ENCODE measurements at places on chromosomes 16 and 17.

- no peak for DNase-seq
Measured at GRCh38 chr16:65123396-65124211, 1.7 kb upstream of the CDH11 start.

- no peak for DNase-seq
Measured at GRCh38 chr17:32112416-32112815, 29.9 kb upstream of the RHOT1 start.

DNA sequence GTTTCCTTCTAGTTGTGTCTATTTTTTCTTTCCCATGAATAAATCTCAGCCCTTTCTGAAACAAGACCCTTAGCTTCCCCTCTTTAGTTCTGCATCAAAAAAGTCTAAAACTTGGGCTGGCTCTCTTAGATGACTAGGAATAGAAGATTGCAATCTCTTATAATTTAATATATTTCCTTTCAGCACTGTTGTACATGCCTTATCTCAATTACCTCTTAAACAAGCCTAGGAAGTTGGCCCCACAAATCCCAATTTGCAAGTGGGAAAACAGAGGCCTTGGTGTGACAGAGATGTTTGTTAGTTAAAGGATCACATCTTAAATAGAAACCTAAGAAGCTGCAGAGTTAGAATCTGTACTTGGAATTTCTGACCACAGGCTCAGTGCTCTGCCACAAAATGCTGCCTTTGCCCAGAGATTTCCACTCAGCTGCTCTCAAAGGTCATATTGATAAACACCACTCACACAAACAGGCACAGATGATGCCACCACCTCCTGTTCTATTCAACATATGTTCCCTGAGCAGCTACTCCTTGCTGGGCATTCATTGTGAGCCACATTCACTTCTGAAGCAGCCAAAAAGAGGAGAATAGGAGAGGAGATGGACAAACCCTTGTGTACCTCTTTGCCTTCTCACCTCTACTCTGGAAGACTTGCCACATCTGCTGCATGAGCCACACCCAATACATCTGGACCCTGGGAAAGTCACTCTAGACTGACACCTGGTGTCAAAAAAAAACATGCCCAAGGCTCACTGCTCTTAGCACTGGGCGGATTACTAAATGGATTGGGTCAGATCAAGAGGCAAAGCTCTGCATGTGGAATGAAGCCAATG is 5.5 kb downstream of the CCDC182 start:
- DNase-seq = no peak

DNA sequence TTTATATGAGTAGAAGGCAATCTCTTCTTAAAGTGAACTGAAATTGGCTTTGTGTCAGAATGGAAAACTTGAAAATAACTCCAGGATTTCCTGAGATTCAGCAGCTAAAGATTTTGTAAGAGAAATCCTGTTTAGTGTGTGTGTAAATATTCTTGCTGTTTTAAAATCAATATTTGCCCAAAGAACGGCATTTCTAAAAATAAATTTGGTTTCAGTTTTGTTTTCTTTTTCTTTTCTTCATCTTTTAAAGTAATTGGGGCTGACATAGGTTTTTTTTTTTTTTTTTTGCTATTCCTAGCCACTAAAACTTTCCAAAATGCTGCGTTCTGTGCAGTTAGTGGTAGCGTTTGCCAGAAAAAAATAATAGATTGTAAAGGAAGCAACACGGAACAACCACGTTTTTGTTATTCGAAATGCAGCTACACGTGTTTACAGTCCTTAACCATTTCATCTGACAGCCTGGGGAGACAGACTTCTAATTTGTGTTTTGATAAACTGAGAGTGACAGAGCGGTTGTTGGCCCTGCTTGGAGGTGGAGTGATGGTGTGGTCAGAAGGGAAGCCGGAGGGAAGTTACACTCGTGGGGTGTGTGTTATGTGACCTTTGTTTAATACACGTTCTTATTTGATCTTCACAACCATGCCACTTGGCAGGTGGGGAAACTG is 21.6 kb upstream of the SMPD3 start:
- DNase-seq = no peak

DNA sequence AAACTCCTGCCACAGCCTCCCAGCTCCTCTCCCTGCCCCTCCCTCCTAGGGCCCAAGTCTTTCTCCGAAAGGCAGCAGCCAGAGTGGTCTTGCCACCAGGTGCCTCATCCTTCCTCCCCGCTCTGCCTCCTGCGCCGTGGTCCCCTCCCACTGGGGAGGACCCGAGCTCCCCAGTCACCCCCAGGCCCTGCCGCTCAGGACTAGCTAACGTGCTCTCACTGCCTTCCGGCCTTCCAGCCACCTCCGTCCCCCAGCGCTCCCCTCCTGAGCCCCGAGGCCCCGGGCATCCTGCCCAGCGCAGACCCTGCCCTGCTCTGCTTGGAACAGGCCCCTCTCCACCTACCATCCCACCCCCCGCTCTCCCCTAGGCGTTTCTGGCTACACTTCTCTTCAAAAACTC is 19.4 kb upstream of the COL1A1 start:
- no peak for DNase-seq

DNA sequence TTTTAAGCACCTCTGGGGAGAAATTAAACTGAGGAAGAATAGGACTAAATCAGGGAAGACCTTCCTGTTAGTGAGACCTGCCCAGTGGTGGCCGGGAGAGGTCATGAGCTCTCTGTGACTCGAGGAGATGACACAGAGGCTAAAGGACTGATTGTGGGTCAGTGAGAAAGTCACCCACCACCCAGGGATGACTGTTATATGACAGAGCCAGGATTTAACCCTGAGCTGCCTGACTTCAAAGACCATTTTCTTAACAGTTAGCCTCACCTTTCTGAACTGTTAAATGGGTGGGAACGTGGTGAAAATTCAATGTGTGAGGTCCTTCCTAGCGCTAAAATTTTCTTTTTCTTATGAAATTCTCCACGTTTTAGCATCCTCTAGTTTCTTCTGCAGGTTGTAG is 72.5 kb downstream of the WSB1 start:
- no peak for DNase-seq

DNA sequence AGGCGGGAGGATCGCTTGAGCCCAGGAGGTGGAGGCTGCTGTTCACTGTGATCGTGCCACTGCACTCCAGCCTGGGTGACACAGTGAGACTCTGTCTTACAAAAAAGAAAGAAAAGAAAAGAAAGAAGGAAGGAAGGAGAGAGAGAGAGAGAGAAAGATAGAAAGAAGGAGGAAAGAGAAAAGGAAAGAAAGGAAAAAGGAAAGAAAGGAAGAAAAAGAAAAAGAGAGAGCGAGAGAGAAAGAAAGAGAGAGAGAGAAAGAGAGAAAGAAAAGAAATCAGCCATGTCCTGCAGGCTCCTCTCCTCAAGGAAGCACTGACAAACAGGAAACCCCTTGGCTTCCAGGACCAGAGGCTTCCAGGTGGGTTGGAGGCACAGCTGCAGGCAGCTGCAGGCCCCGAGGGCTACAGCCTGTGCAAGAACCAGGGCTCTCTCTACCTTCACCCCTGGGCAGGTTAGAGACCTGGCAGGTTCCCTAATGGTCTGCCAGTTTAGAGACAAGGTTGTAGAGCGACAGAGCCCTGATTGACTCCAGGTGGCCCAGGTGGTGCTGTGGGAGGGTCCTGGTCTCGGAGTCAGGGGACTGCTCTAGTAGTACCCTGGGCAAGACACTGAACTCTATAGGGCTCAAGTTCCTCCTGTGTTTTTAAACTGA is 53.8 kb downstream of the PECAM1 start:
- no peak for DNase-seq

DNA sequence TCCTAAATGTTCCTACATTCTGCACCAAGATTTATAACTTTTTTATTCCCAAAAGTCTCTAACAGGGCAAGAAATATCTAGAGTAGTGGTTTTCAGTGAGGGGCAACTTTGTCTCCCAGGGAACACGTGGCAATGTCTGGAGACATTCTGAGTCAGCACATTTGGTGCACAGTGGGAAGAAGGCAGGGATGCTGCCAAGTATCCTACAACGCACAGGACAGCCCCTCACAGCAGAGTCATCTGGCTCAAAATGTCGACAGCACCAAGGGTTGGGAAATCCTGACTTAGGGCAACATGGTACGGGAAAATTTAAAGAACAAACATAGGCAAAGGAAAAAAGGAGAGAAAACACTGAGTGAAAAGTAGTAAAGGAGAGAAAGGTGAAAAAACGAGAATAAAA is 61.8 kb downstream of the SMG6 start:
- no peak for DNase-seq

- no peak for DNase-seq
Measured at GRCh38 chr17:28811651-28812090, 30.9 kb downstream of the FAM222B start.

- no peak for DNase-seq
Measured at GRCh38 chr16:83227336-83227735, 580.4 kb upstream of the HSBP1 start.

- no peak for DNase-seq
Measured at GRCh38 chr16:26795184-26795583, 271.5 kb upstream of the C16orf82 start.

- DNase-seq = no peak
Measured at GRCh38 chr16:54050459-54051210, 236.0 kb downstream of the IRX3 start.

DNA sequence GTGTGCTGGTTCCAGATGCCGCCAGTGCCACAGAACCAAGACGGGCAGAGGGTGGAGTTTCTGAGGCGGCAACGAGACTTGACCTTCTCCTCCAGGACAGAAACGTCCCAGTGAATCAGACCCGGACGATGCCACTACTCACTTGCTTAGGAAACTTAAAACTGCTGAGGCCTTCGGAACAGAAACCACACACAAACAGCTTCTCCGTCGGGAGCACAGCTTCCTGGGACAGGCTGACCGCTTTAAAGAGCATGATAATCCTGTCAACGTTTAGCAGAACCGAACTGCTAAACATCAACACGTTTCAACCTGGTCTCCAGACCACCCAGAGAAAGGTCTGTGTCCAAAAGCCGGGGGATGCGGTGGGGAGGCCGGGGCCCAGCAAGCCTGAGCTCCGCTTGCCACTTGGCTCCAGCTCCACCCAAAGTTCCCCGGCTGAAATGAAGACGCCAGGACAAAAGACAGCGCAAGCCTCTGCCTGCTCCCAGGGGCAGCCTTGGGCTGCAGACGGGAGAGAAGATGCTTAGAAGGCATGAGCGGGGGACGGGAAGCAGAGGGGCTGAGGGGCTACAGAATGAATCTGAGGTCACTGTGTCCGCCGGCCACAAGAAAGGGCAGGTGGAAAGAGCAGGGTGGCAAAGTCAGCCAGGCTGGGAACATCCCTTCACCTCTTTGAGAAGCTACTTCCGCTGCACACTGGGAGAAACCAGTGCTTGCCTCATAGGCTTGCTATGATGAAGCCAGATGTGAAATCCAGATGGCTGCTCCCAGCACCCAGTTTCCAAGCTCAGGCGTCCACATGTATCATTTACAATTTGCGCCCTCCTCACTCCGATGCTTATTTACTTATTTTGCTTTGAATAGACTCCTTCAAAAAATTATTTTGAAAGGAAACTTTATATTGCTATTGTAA is 69.0 kb downstream of the MRM3 start:
- DNase-seq = no peak

GRCh38 chr16:6777624-6778023 is 555.0 kb upstream of the RBFOX1 start:
- DNase-seq = no peak

DNA sequence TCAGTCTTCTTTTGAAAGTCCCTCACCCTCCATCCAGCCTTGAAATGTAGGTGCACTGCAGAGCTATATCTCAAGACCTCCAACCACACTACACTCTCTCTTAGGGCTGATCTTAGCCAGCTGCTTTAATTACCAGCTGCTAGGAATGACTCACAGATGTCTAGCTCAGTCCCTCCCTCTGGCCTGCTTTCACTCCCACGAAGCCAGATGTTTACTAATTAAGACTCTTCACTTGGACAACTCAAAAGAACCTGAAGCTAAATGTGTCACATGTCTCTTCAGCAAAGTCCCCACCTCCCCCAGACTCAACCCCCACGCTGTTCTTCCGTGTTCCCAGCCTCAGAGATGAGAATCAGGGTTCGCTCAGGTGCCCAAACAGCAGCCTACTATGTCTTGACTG is 2.6 kb downstream of the GTF3C1 start:
- no peak for DNase-seq

DNA sequence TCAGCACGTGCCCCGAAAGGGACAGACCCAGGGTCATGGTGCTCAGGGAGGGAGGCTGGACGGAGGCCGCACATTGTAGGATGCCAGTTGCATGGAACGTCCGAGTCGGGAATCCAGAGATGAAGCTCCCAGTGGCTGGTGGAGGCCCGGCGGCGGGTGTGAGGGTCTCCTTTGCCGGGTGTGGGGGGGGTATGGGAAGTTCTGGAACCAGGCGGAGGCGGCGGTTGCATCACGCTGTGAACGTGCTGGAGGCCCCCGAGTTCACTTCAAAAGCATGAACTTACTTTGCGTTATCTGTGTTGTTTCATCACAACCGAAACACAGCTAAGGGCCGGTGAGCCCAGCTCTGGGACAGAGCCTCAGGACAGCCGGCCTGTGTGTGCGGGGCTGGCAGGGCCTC is 73.4 kb upstream of the GNG13 start:
- no peak for DNase-seq

DNA sequence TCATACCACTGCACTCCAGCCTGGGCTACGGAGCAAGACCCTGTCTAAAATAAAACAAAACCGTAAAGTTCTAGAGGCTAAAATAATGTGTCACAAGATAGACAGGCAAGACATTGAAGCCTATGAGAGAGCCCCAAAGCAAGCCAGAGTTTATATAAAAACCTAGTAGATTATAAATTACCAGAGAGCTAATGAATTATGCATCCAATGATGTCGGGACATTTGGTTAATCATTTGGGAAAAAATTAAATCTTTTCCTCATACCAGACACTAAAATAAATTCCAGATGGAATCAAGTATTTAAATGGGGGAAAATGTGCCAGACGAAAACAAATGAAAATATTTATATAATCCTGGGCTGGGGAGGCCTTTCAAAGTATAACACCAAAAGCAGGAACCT is 24.2 kb downstream of the CCDC40 start:
- no peak for DNase-seq

GRCh38 chr16:84239141-84239769 is 557 bp downstream of the KCNG4 start:
- no peak for DNase-seq

GRCh38 chr16:50809561-50809960 is 67.7 kb downstream of the CYLD start:
- no peak for DNase-seq

GRCh38 chr16:85858984-85859817 is 39.8 kb upstream of the IRF8 start:
- DNase-seq = no peak

DNA sequence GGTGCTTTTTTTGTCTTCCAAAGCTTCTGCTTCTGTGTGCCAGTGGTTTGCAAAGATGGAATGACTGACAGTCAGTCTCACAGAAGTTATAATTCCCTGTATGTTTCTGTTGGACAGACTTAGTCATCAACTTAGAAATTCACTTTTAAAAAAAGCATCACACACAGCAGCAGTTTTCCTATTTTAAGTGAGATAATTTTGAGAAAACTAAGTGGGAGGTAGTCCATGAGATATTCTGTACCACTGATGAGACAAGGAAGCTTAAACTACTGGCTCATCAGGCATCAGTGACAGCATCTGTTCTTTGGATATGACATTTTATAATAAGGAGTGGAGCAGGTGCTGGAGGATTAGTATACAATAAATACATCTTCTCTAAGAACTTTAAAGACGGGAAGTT is 20.0 kb downstream of the CNP start:
- DNase-seq = no peak
